ENCODE measurements at places on chromosomes 12 and 14.

DNA sequence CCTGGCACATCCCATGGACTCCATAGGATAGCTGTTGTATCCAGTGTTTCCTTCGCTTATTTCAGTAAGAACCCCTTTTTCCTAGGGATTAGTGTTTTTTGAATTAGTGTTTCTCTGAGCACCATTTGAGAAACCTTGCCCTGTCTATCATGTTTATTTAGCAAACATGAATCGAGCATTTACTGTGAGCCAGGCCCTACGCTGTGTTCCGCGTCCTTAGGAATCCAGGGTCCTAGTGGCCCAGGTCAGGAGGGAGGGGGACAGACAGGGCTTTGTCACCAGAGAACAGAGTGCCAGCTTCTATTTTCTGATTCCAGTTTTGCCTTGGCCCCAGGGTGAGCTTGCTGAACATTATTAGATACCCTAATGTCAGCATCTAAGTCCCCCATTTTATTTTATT is 2.5 kb downstream of the TEAD4 start:
- DNase-seq = no peak

DNA sequence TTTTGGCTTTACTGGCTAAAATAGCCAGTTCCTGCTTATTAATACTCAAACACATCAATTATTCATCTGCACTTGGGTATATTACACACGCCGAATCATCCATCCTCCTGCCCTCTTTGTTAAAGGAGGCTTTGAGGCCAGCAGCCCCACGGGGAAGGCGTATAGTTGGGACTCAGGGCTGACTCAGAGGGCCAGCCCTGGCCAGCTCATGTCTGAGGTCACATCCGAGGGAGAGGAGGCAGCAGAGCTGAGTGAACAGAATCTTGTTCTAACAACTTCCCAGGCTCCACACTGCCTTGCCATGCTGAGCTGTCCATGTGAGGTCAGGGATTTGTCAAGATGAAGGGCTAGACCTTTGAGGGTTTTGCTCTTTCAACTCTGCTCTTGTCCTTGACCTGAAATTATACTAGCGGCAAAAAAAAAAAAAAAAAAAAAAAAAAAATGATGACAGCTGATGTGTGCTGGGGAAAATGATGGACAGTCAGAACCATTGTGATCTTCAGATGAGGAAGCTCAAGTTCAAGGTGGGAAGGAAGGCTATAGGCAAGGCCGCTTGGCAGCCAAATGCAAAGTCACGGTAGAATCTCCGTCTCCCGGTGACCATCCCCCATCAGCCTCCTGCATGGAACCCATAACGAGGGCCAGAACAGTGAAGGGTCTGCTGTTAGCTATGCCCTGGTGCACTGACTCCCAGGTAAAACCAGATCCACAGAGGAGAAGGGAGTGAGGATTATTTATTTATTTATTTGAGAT is 12.5 kb upstream of the MARK3 start:
- peak; percentile 82 for DNase-seq

GRCh38 chr12:55721601-55722213 is 1.5 kb downstream of the RDH5 start:
- no peak for DNase-seq

DNA sequence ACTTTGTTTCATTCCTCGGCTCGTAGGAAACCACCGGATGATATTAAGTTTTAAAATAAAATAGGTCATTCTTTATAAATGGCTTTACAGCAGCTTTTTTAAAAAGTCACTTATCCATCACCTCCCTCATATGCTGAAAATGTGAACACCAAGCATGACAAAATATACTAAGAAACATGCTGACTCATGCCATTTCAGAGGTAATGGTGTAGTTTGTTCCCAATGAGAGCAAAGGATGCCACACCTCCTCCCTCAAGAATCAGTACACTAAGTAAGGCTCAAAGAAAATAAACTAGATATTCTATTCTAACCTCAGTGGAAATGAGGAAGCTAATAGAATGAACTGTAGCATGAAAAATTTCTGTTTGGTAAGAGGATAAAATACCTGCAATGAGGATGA is 5.5 kb upstream of the DIO2 start:
- no peak for DNase-seq

GRCh38 chr12:43973385-43973784 is 137.5 kb downstream of the TMEM117 start:
- no peak for DNase-seq

DNA sequence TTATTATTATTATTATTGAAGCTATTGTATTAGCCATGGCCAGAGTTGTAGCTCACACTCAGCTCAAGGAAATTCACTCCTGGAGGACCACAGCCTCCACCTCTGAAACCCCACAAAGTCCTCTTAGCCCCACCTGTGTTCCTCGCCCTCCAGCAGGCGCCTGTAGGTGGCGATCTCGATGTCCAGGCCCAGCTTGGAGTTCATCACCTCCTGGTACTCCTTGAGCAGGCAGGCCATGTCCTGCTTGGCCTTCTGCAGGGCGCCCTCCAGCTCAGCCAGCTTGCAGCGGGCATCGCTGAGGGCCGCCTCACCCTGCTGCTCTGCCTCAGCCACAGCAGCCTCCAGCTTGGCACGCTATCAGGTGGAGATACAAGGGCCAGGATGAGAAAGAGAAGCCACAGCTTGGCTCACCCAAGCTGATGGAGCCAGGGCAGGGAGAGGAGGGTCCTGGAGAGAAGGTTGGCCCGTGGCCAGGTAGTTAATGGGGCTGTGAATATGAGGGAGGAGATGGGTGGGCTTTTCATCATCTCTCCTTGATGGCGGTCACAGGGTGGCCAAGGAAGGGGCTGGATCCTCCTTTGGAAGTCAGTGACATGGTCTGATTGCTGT is 5.1 kb downstream of the KRT85 start:
- no peak for DNase-seq
